ENCODE measurements at places on chromosomes 3 and 15.

- DNase-seq: no peak
These were observed 1.2 kb downstream of the PCBP4 start for GRCh38 chr3:51966016-51966415.

GRCh38 chr3:9238721-9239295 lies 10.6 kb downstream of the SRGAP3 start:
- DNase-seq: peak; percentile 20

GRCh38 chr15:29805043-29805707 lies 17.1 kb downstream of the TJP1 start:
- no peak for DNase-seq

GRCh38 chr3:45950686-45951600 lies 7.7 kb downstream of the CXCR6 start:
- DNase-seq: no peak

- DNase-seq: no peak
These were observed 54.5 kb downstream of the TM4SF18 start for GRCh38 chr3:149278911-149279310.

- peak; percentile 89 for DNase-seq
These were observed 68.4 kb upstream of the TNFAIP8L3 start for GRCh38 chr15:51162865-51163762.

DNA sequence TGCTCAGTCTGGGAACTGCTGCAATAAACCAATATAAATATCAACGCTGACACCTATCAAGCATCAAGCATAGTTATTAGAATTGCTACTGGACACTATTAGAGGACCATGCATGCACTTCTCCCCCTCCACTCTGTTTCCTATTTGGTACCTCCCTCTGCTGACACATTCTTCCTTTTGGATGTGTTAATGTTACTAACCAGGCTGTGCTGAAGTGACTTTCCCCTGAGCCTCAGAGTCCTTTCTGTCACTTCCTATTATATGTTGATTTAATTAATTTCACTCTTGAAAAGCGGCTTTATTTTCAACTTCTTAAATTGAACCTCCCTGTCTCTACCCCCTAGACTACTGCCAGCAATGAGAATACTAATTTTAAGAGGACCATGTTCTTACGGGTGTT lies 379.1 kb downstream of the MCTP2 start:
- DNase-seq: no peak

GRCh38 chr3:60603860-60604259 lies 647.4 kb downstream of the FHIT start:
- DNase-seq: no peak

DNA sequence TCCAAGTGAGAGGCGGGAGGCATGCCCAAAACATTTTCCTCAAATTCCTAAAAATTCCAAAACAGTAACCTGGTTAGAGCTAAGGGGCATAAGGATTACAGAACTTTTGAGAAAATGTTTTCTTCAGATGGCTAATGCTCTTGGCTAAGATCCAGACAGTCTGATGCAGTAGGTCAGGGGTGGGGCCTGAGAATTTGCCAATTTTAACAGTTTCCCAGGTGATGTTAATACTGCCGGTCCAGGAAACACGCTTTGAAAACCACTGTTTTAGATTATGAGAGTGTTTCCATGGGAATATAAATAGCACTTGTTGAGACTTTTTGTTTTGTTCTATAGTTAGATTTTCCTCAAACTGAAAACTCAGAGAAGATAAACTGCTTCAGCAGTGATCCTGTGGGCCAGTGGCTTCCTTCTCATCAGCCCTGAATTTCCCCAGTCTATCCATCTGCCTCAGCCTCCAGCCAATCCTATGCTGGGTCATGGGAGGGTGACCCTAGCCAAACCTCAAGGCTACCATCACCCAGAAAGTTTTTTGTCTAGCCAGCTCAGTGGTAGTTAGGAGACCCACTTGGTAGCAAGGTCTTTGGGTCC lies 71.6 kb upstream of the ACP3 start:
- no peak for DNase-seq

DNA sequence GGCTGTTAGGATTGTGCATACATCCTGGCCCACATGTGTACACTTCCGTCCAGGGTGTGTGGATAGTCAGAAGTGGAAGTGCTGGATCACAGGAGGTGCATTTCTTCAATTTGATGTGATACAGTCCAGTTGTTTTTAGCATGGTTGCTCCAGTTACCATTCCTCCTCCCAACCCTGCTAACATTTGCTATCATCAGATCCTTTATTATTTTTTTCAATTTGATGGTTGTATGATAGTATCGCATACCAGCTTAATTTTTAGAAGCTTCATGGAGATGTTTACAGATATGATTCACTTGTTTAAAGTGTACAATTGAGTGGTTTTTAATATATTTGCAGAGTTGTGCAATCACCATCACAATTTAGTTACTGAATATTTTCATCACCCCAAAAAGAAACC lies 202.7 kb downstream of the ITPR1 start:
- no peak for DNase-seq

DNA sequence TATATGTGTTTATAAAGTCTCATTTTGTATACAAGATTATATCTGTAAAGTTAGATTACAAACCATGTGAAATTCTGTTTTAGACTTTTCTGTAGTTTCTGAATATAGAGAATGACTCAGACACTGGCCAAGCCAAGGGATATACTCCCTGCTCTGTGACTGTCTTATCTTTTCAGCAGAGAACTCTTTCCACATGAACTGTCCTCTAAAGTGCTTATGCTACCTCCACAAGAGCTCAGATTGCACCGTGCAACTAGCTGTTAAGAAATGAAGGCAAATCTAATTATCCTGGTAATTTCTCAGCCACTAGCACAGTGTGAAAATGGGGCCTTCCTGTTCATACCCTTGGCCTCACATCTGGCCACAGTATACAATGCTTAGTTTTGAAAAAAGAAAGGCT lies 44.3 kb upstream of the CPNE4 start:
- no peak for DNase-seq

DNA sequence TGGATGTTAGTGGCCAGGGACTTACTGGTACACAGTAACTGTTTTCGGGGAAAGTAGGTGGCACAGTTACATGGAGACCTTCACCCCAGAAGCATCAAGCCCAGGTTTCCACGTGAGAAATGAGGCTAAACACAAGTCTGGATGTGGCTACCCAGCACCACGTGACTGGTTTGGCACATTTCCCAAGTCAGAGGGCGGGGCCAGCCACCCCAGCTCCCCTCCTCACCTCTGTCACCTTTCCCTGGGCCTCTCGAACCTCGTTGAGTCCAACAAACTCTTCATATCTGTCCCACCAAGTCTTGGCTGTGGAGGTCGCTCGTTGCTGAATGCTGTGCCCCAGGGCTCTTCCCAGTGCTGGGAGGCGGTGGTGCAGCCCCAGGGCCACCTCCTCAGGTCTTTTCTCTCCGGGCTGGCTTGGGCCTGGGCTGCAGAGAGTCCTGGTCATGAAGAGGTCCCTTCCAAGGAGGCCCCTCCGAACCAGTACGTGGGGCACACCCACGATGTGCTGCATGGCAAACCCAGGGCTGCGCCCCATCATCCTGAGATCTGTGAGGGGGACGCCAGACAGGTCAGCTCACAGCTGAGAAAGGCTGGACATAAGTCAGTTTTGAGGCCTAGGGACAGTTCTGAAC lies 4.8 kb upstream of the PLXNB1 start:
- DNase-seq: no peak

GRCh38 chr3:23430781-23431398 lies 227.8 kb downstream of the UBE2E2 start:
- no peak for DNase-seq

GRCh38 chr3:126343649-126344035 lies 13.6 kb downstream of the KLF15 start:
- no peak for DNase-seq

- DNase-seq: no peak
These were observed 96.5 kb upstream of the ATP2B2 start for GRCh38 chr3:10601857-10602230.

GRCh38 chr3:16515885-16516420 lies 2.5 kb upstream of the RFTN1 start:
- peak; percentile 51 for DNase-seq

GRCh38 chr3:127748754-127749327 lies 73.5 kb downstream of the MGLL start:
- no peak for DNase-seq

DNA sequence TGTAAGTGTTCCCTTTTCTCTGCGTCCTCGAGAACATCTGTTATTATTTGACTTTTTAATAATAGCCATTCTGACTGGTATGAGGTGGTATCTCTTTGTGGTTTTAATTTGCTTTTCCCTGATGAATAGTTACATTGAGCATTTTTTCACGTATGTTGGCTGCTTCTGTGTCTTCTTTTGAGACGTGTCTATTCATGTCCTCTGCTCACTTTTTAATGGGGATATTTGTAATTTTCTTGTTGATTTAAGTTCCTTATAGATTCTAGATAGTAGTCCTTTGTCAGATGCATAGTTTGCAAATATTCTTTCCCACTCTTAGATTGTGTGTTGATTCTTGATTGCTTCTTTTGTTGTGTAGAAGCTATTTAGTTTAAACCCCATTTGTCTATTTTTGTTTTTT lies 179.2 kb downstream of the DOCK3 start:
- DNase-seq: no peak

DNA sequence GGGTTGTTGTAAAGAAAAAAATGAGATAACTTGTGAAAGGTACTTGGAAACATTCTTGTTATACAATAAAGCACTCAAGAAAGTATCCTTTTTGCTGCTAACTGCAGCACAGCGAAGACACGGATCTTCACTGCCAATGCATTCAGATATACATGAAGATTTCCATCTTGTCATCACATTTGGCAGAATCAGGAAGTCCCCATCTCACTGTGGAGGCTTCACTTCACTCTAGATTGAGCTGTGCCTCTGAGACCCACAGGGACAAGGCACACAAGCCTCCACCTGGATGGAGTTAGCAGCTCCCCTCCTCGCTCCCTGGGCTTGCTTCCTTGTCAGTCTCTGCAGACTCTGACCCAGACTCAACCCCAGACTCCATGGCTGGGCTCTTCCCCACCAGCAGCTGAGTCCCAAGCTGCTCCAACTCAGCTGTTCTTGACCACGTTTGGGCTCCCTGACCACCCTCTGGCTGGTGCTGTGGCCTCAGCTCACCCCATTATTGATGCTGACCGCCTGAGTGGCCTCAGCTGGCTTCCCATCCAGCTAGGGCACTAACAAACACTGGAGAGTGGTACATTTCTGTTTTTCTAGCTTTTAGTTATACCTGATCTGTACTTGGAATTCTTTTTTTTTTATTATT lies 45.4 kb upstream of the SMAD3 start:
- DNase-seq: peak; percentile 66

GRCh38 chr15:45399381-45400212 lies 21.3 kb upstream of the GATM start:
- peak; percentile 88 for DNase-seq

DNA sequence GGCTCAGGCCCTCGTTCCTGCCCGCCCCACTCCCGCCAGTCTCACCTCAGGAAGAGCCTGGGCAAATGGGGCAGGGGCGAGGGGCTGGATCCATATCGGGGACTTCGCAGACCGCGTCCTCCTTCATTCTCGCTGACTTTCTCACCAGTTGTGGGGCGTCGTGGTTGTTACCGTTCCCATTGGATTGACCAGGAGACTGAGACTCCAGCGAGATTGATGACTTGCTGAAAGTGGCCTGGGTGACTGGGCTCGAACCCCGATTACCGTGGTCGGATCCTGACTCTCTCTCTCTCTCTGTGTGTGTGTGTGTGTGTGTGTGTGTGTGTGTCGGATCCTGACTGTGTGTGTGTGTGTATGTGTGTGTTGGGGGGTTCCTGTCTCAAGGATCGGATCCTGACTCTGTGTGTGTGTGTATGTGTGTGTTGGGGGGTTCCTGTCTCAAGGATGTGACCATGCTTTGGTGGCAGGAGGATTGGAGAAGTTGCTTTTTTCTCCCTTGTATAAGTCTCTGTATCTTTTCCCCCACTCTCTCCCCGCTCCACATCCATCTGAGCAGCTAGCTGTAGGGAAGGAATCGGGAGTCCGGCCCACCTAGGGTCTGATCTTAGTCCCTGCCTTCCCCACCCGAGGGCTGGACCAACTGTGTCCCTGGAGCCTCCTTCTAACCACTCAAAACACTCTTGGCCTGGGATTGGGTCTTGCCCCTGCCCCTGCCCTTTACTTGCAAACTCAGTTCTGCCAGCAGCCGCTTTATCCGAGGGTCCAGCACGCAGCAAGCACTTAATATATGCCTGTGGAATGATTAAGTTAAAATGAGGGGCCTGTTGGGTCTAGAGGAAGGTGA lies 603 bp downstream of the PLEKHO2 start:
- no peak for DNase-seq

GRCh38 chr3:194877291-194878119 lies 191.8 kb downstream of the FAM43A start:
- DNase-seq: no peak

DNA sequence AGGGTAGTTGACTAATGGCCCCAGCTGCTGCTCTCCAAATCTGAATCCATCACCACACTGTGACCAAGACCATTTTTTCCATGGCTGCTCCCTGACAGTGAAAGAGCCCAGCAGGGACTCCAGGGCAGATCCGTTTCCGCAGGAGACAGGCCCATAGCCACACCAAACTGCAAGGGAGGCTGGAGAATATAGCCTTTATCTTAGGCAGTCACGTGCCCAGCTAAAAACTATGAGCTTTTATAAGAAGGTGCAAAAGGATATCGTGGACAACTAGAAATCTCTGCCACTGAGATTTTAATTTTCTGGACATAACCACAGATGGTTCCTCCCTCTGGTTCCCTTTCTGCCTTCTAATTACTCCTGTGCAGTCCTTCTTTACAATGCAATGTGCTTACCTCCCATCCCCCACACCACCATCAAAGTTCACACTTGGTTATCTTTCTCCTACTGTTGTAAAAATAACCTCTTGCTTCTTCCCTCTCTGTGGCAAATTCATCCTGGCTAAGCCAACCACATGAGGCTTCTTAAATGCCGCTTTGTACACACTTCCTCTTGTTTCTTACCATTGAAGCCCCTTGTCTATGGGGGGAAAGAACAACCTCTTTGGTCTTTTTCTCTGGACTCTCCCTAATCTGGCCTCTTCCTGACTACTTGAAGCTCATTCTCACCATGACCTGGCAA lies 233.7 kb downstream of the SHQ1 start:
- peak; percentile 36 for DNase-seq

GRCh38 chr3:58524326-58524888 lies 12.6 kb downstream of the ACOX2 start:
- DNase-seq: no peak

- DNase-seq: peak; percentile 37
These were observed 278.6 kb downstream of the UBE2E2 start for GRCh38 chr3:23481616-23482278.

DNA sequence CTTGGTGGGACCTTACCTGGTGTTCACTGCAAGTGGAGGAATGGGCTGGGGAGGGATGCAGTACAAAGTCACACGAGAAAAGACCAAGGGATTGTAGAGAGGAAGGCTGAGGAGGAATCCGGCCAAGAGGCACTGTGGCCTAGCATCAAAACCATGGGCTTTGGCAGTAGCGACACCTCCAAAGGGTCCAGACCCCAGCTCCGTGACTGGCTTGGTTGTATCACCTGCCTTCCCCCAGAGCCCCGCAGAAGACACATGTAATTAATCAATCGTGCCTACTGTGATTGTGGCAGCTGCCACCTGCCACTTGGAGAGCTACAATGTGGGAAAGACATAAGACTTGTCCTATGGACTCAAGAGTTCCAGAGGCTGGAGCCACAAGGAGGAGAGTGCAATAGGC lies 54.7 kb downstream of the ST8SIA2 start:
- DNase-seq: no peak

Data from suppressor macrophage treated with lipopolysaccharide for 1 hour (primary cell).